ENCODE measurements at places on chromosomes 3 and 15.
A peak's percentile ranks its signal among the peaks of the same experiment; 100 is the strongest.

DNA sequence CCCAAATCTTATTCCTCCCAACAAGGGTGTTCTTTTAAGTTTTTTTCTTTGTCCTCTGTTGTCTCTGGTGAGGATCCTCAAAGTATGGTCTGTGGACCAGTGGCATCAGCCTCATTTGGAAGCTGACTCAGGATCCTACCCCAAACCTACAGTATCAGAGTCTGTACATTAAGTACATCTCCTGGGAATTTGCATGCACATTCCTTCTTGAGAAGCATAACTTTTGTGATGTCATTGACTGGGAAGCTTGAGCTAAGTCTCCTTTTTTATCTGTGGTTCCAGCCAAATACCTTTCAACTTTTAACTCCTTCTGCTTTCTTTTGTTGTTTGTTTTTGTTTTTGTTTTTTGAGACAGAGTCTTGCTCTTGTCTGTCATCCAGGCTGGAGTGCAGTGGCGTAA, 40.5 kb downstream of the ARMC8 start:
- DNase-seq = no peak

- DNase-seq = no peak
Measured at GRCh38 chr3:176994891-176995781, 202.1 kb downstream of the TBL1XR1 start.

DNA sequence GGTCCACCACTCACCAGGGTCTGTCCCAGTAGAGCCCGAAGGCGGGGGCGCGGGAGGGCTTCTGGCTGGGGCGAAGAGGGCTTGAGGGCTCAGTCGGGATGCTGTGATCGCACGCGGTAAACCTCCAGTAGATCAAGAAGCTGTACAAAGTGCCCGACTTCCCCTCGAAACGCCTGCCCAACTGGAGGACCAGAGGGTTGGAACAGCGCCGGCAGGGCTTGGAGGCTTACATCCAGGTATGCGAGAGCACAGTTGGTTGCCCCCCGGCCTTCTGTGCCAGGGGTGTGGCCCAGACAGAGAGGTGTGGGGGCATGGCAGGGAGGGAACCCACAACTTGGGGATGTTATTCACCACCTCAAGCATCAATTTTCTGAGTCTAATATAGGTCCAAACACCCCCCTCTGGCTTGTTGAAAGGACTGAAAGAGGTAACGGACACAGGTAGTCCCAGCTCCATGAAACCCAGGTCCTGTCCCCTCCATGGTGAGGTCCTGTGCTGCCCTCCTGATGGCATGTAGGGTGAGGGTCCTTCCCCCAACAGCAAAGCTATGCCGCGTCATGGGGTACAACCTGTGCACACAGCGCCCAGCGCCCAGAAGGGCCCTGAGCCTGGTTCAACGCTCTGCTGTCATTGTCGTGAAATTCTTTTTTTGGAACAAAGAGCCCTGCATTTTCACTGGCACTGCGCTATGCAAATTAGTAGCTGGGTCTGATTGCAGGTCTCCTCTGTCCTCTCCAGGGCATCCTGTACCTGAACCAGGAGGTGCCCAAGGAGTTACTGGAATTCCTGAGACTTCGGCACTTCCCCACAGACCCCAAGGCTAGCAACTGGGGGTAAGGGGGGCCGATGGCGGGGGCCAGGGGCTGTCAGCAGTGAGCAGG, 1.2 kb downstream of the SNX22 start:
- DNase-seq = peak; percentile 50

DNA sequence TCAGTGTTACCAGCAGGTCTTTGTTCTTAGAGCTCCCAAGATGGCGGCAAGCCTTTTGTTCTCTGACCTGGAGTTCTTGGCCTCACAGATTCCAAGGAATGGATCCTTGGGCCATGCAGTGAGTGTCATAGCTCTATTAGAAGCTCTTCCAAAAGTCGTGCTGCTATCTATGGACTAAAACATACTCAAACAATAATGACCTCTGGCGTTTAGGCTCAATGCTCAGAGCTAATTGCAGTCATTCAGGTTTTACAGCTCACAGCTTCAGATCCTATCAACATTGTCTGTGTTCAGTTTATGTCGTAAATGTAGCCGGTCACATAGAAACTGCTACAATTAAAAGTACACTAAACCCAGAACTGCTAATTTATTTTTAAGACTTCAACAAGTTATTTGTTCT, 22.2 kb downstream of the CCRL2 start:
- no peak for DNase-seq

DNA sequence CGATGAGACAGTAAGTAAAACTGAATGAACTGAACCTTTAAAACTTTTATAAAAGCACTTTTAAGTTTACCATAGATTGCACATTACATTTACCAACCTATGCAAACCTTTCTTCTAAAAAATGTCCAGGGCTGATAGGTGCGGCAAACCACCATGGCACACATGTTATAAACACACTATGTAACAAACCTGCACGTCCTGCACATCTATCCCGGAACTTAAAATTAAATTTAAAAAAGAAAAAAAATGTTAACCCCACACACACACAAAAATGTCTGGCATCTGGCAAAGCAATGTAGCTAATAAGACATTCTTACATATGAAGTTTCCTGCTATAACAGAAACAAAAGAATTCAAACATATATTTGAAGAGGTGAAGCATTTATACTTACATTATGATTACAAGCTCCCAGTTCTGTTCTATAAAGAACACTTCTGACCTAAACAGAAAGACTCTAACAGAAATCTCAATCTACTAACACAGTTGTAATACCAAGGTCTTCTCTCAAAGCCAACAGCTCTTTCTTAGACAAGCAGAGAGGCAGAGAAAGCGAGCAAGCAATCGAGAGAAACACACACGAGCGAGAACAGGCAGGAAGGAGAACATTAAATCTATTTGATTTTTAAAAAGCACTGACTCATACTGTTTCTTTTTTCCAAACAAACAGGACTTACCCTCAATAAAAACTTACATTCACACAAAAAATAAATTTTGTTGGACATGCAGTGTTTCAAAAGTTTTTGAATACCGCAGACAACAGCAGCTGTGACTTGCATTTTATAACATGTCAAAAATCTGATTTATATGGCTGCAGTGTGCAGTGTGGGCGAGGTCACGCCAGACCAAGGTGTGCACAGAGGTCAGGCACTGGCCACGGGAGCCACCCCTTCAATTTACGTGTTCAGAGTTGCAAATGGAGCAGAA, at the start of gene NRG4:
NRG4 (minus strand) TSS at position 798 of the 925 bp plus-strand sequence. CDS start 1,194 bp downstream, outside the sequence.
- DNase-seq = no peak
